ENCODE measurements at places on chromosomes 7 and 10. TPM values are rescaled to one million over a fixed set of nuclear protein-coding genes. Genes with fewer than 3 reads are reported as not detected.

The HSPA14 gene
- 24.2 TPM for total RNA-seq

The SLC26A4 gene
- total RNA-seq, result 0.12 TPM

The EBF3 gene
- total RNA-seq, result 11.6 TPM

The ACBD7 gene
- total RNA-seq, result 12.0 TPM

The NEURL1 gene
- 1.8 TPM for total RNA-seq

The INTS15 gene
- 55.7 TPM for total RNA-seq
